ENCODE measurements at places on chromosomes 5 and 9. TPM values are rescaled to one million over a fixed set of nuclear protein-coding genes. Genes with fewer than 3 reads are reported as not detected.

Gene SAPCD2
- total RNA-seq: 0.84 TPM

Gene CCNO
- total RNA-seq: not detected

Gene LRRC26
- total RNA-seq: not detected

Gene IFNA2
- total RNA-seq: not detected
